H7 (cell line): ENCODE measurements at places on chromosomes 5 and 9. TPM values are rescaled to one million over a fixed set of nuclear protein-coding genes. Genes with fewer than 3 reads are reported as not detected.

The TEK gene
- 0.37 and 0.45 TPM in 2 replicates for total RNA-seq

The MLANA gene
- not detected in 2 replicates for total RNA-seq

The C9 gene
- total RNA-seq = not detected in 2 replicates

The AJM1 gene
- 0.14 and 0.52 TPM in 2 replicates for total RNA-seq

The ZNF367 gene
- 10.0 and 12.3 TPM in 2 replicates for total RNA-seq

The ABO gene
- total RNA-seq = 0.63 TPM in 1 of 2 replicates, not detected in the other

The OXCT1 gene
- total RNA-seq = 15.4 and 25.1 TPM in 2 replicates

The CYSRT1 gene
- total RNA-seq = 0.83 and 2.9 TPM in 2 replicates

The SH3GLB2 gene
- 79.1 and 80.1 TPM in 2 replicates for total RNA-seq

The SPOCK1 gene
- total RNA-seq = 1.4 and 4.6 TPM in 2 replicates

- no peak for DNase-seq
Measured at GRCh38 chr5:41093803-41094202, 22.7 kb upstream of the MROH2B start.

DNA sequence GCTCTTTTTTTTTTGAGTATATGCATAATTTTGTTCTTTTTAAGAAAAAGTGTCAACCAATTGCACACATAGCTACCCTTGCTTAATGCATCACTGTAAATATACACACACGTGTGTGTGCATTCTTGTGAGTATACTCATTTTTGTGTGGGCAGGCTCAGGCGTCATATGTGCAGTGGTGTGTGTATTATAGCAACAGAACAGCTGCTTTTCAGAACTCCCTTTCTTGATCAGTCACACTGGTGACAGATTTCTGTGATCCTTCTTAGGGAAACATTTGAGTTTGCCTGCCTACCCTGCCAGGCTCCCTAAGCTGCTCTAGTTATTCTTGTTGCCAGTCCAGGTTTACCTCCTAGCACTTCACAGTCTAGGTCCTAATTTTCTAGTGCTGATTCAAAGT is 287.0 kb upstream of the SEMA6A start:
- DNase-seq = no peak

DNA sequence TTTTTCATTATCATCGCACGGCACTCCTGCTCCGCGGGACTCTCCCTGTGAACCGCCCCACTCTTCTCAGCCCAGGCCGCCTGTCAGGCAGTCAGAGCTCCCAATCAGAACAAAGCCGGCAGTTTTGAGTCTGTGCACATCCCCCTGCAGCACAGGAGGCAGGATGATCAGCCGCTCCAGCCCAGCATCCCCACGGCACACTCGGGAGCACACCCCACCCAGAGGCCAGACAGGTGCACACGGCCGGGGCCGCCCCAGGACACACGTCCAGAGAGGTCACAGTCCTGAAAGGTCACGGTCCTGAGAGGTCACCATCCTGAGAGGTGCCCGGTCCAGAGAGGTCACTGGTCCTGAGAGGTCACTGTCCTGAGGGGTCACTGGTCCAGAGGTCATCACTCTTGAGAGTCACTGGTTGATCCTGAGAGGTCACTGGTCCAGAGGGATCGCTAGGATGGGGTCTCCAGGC is 8.4 kb downstream of the TPPP start:
- no peak for DNase-seq

DNA sequence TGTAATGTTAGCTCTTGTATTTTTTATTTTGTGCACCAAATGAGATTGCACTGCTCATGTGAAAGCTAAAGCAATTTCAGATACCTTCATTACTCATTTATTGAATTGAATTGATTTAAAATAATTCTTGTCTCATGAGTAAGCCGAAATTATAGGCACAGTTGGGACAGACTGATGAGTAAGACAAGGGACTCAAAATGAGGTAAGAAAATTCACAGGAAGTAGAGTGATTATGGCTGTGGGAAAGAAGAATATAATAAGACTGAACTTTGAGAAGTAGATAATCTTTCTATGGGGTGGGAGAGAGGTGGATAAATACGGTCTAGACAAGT is 51.1 kb downstream of the NUDT12 start:
- DNase-seq = no peak

DNA sequence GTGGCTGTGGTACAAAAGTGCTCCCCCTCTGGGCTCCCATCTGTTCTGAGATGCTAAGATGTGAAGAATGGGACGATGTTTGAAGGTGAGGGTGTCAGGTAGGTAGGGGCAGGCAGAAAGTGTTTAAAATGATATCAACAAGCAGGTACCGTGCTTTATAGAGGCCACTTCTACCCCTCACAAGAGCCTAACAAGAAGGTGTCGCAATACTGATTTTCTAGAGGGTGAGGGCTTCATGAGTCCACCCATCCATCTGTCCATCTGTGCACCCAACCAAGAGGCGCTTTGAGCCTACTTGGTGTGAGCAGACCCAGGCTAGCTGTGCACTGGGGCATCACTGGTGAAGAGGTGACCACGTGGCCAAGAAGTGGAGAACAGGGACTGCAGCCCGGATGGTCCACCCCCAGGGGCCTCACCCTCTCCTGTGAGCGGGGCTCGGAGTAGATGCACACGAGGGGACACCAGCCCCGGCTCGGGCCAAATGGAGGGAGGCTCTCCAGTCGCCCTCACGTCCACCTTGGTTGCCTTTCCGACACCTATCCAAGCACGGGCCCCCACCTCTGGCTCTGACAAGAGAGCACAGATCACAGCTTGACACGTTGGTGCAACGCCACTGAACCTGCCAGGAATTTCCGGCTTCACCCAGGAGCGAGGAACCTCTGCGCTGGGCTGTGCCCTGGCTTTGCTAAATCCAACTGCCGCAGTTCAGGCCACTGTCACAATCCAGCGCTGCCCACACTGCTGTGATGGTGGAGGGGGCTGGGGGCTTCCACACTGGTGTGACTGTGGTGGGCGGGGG is 34.5 kb downstream of the CRB2 start:
- peak; percentile 57 for DNase-seq

- no peak for DNase-seq
Measured at GRCh38 chr5:76029739-76030138, 53.4 kb upstream of the SV2C start.

DNA sequence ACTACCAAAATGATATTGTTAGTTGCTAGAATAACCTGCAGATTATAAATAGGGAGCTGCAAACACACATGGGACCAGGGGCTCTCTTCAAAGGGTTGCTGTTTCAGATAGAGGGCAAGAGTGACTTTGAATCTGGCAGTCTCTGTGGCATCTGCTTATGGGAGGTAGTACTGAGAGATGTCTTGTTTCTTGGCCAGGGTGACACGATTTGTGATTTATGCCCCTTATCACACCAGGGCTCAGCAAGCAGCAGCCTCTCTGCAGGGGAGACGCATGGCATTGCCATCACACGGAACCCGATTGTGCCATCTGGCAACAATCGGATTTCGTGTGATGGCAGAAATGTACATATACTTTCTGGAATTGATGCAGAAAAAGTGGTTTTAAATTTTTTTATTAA is 615.6 kb downstream of the ZNF608 start:
- no peak for DNase-seq

DNA sequence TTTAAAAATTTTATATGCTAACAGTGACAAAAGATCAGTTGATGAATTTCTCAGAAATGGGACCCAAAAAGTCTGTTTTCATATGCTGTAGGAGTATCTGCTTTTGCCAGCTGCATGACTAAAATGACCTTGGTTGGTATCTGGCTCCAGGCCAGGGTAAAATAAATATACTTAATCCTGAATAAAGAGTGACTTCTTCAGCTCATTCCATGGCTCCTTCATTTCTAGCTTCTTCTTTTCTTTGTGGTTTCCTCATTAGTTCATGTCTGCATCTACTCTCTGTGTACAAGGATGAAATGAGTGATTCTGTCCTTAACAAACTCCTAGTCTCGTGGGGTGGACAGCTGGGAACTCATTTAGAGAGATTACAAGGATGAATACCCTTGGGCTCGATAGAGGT is 36.0 kb downstream of the RCL1 start:
- DNase-seq = no peak

GRCh38 chr9:78866207-78867132 is 569.5 kb downstream of the PSAT1 start:
- DNase-seq = no peak

DNA sequence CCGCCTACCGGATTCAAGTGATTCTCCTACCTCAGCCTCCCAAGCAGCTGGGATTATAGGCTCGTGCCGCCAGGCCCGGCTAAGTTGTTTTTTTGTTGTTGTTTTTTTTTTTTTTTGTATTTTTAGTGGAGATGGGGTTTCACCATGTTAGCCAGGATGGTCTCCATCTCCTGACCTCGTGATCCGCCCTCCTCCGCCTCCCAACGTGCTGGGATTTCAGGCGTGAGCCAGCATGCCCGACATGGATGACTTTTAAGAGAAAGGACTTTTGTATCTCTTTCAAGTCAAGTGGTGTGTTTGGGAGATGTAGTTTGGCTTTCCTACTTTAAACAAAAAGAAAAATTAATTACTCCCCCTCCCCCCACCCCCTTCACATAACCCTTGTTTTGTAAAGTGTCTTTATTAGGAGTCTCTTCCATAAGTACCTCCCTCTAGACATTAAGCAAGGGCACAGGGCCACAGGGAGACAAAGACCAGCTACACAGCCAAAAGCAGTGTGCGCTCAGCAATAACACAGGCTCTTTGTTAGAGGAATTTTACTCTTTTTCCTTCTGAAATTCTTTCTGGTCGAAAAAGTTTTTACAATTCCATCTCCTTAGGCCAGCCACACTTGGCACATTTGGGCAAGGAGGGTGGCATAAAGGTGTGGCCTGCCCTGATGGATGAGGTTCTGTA is 31.2 kb downstream of the JAKMIP2 start:
- no peak for DNase-seq

DNA sequence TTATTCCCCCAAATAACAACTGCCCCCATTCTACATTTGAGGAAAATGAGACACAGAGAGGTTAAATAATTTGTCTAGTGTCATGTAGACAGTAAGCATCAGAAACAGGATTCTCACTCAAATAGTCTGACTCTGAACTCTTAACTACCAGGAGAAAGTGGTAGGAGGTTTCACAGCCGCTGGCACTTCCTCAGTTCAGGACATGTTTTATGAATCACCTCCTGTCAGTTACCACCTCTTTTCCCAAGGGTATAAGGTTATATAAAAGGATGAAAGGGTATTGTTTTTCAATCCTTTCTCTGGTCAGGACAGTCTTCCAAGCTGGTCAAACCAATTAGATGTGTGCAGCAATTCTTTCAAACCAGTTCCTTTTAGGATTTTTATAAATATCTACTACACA is 52.1 kb downstream of the TSSK1B start:
- no peak for DNase-seq

DNA sequence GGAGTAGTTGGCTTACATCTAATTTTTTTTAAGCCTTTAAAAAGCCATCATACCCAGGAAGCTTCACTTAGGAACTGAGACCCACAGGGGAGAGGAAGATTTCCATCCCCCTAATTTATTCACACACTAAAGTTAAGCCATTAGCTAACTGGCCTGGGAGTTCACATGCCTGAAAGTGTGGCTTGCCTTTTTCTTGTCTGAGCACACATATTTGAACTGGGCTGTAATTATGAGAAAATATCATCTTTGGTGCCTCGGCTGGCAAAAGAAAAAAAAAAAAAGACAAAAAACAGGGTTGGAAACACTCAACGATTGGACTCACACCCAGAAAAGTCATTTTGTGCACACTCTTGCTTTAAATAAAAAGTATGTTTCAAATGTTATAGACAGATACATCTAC is 847.3 kb downstream of the MAT2B start:
- no peak for DNase-seq

DNA sequence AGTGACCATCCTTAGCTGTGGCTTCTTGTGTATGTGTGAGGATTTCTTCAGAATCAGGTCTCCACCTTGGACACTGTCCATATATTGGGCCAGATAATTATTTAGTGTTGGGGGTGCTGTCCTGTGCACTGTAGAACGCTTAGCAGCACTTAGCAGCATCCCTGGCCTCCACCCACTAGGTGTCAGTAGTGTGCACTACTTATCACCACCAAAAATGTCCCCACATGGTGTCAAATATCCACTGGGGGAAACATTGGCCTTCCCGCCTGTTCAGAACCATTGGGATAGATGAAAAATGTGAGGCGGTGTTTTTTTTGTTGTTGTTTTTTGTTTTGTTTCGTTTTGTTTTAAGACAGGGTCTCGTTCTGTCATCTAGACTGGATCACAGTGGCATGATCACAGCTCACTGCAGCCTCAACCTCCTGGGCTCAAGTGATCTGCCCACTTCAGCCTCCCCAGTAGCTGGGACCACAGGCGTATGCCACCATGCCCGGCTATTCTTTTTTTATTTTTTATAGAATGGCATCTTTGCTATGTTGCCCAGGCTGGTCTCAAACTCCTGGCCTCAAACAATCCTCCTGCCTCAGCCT is 67.7 kb downstream of the TENT4A start:
- DNase-seq = peak; percentile 61

GRCh38 chr5:143037071-143037470 is 266.9 kb downstream of the ARHGAP26 start:
- peak; percentile 39 for DNase-seq

DNA sequence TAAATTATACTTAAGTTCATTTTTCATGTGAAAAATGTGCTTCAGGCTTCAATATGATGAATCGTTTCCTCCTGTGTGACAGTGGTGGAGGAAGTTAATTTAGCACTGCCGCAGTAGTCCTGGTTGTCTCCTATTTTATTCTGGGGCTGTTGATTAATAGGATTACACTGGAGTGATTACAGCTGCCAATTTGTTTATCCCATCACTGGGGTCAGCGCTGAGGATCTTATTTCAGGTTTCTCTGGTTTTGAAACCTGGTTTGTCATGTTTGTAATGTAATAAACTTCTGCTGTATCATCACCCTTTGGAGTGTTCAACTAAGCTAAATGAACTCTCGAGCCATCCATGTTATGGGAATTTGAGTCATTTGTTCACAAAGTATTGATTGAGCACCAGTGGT is 241.7 kb upstream of the KCNN2 start:
- no peak for DNase-seq

DNA sequence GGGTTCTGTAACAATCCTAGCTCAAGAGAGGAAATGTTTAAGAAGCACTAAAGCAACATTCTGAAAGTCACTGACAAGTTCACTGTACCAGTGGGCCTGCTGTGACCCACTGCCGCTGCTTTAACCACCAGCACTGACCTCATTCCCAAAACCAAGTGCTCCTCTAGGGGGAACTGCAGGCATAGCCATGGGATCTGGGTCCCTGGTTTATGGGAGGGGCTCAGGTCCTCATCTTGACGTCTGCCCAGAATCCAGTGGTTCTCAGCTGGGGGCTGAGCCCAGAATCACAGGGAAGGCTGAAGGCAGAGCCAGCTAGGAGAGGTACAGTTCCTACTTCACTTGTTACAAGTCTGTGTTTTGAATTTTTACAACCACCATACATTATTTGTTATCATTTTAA is 36.1 kb upstream of the SLC2A8 start:
- DNase-seq = peak; percentile 88

DNA sequence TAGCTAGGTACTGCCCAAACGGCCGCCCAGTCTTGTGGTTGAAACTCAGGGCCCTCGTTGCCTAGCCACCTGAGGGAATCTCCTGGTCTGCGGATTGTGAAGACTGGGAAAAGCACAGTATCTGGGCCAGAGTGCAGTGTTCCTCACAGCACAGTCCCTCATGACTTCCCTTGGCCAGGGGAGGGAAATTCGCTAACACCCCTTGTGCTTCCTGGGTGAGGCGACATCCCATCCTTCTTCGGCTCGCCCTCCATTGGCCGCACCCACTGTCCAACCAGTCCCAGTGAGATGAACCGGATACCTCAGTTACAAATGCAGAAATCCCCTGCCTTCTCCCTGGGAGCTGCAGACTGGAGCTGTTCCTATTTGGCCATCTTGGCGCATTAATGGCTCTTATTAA is 250.5 kb downstream of the FER start:
- no peak for DNase-seq
